ENCODE measurements at places on chromosomes 5 and 9. TPM values are rescaled to one million over a fixed set of nuclear protein-coding genes. Genes with fewer than 3 reads are reported as not detected.

DNA sequence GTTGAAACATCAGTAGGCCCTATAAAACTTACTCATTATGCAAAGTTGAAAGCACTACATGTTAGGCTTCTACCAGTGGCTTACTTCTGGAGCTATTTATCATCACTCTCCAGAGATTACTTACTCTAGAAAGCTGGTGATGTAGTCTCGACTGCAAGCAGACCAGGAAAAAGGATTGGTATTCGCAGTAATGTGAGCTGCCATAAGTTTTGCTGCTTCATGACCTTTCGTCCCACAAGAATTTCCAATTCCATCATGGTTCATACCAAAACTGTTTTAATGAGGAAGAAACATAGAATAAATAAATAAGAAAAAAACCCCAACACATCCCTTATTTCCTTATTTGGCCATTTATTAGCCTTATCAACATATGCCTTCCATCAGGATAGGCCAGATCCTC, 181.9 kb downstream of the ADAMTS6 start:
- H3K36me3 ChIP-seq, result no peaks in the 10 kb centered on the region
- DNase-seq, result no peak
- H3K27ac ChIP-seq, result no peak overlapping the region
- no peaks in the 10 kb centered on the region for H3K27me3 ChIP-seq

FAM163B gene
- total RNA-seq, result not detected

- no peak overlapping the region for H3K4me3 ChIP-seq
- H3K36me3 ChIP-seq, result no peaks in the 10 kb centered on the region
- no peak overlapping the region for H3K27ac ChIP-seq
- H3K27me3 ChIP-seq, result no peaks in the 10 kb centered on the region
- no peak for DNase-seq
These were observed 67.2 kb upstream of the IFNE start for GRCh38 chr9:21549251-21549765.

- no peak overlapping the region for H3K27ac ChIP-seq
- DNase-seq, result no peak
- no peaks in the 10 kb centered on the region for H3K36me3 ChIP-seq
- no peak overlapping the region for H3K4me3 ChIP-seq
- H3K4me1 ChIP-seq, result no peaks in the 10 kb centered on the region
- no peaks in the 10 kb centered on the region for H3K27me3 ChIP-seq
These were observed 258.3 kb upstream of the EFNA5 start for GRCh38 chr5:107929080-107929479.

DNA sequence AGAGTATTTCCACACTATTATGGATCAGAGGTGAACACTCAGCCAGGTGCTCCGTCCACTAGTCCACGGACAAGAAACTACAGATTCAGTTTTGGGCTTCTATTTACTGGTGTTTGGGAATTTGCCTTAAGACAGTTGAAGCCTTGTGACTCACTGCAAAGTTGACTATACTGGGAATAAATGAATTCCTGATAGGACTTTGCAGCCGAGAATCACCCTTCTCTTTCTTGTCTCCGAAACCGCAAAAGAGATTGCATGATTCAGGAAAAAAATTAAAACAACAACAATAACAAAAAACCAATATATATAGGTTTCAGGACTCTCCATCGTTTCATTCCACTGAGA, 716 bp downstream of the TMEM171 start:
- DNase-seq, result no peak
- no peaks in the 10 kb centered on the region for H3K36me3 ChIP-seq
- H3K27ac ChIP-seq, result no peak overlapping the region
- H3K4me1 ChIP-seq, result peaks cover 20% of the 10 kb centered on the region
- H3K27me3 ChIP-seq, result peaks cover 20% of the 10 kb centered on the region
- H3K4me3 ChIP-seq, result no peak overlapping the region

DNA sequence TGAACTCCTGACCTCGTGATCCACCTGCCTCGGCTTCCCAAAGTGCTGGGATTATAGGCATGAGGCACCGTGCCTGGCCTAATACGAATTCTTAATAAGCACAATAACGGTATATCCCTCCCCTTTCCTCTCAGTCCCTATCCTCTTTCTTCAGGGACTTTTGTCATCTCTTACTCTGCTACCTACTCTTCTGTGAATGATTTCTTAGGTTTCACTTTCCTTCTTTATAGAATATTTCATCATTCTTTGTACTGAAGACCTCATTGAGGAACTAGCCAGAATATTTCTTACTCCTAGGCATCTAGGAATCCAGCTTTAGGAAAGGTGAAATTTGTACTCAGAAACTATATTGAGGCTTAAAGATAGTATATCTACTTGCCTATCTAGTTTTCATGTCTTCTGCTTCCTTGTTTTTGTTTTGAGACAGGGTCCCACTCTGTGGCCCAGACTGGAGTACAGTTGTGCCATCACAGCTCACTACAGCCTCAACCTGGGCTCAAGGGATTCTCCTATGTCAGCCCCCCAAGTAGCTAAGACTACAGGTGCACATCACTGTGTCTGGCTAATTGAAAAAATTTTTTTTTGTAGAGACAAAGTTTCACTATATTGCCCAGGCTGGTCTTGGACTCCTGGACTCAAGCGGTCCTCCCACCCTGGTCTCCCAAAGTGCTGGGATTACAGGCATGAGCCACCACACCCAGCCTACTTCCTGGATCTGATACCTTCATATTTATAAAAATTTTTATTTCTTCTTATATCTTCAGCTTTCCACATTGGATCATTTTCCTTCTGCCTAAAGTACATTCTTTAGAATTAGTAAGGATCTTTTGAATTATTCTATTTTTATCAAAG, 69.7 kb downstream of the GPBP1 start:
- DNase-seq, result no peak
- no peak overlapping the region for H3K27ac ChIP-seq
- H3K4me1 ChIP-seq, result peaks cover 7% of the 10 kb centered on the region
- H3K36me3 ChIP-seq, result no peaks in the 10 kb centered on the region
- no peaks in the 10 kb centered on the region for H3K27me3 ChIP-seq

ALDH7A1 gene
- total RNA-seq, result 1.6 TPM

DNA sequence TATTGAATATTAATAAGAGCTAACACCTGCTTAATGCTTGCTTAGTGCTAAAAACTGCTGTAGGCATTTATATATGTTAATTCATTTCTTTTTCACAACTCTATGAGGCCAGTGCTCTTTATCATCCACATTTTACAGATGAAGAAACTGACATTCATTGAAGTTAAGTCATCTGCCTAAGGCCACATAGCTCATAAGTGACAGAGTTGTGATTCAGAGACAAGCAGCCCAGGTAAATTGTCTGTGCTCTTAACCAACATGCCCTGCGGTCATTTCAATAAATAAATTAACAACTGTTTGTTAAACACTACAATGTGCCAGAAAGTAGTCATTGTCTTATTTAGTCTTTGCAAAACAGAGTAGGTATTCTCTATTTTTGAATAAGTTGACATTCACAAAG, 1354.4 kb upstream of the C9orf72 start:
- no peak for DNase-seq
- H3K27ac ChIP-seq, result no peak overlapping the region
- no peaks in the 10 kb centered on the region for H3K36me3 ChIP-seq
- H3K4me1 ChIP-seq, result no peaks in the 10 kb centered on the region

DNA sequence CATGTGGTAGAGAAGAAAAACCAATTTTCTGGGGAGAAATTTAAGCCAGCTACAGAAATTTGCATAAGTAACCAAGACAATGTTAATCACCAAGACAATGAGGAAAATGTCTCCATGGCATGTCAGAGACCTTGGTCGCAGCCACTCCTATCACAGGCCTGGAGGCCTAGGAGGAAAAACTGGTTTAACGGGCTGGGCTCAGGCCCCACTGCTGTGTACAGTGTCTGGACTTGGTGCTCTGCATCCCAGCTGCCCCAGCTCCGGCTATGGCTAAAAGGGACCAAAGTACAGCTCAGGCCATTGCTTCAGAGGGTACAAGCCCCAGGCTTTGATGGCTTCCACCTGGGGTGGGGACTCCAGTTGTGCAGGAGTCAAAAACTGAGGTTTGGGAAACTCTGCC, 1075.1 kb upstream of the CDH18 start:
- no peak for DNase-seq
- no peak overlapping the region for H3K4me3 ChIP-seq

OR1J4 gene
- not detected for total RNA-seq

ADRB2 gene
- total RNA-seq, result 3.9 TPM

SLC36A2 gene
- not detected for total RNA-seq

PCDHGC4 gene
- total RNA-seq, result not detected

- no peak for DNase-seq
- peaks cover 15% of the 10 kb centered on the region for H3K27me3 ChIP-seq
- no peak overlapping the region for H3K27ac ChIP-seq
- H3K4me1 ChIP-seq, result peaks cover 10% of the 10 kb centered on the region
- no peak overlapping the region for H3K4me3 ChIP-seq
- no peaks in the 10 kb centered on the region for H3K36me3 ChIP-seq
These were observed 1.4 kb downstream of the PCDH1 start for GRCh38 chr5:141876628-141877355.

GRCh38 chr9:7342229-7342628, 457.3 kb downstream of the DMAC1 start:
- H3K27me3 ChIP-seq, result no peaks in the 10 kb centered on the region
- no peak overlapping the region for H3K27ac ChIP-seq
- DNase-seq, result no peak
- H3K4me3 ChIP-seq, result no peak overlapping the region

- H3K4me3 ChIP-seq, result no peak within 1 kb of the TSS
- H3K36me3 ChIP-seq, result no peaks in the 10 kb centered on the region
- no peak for DNase-seq
These were observed at the start of gene ADAMTS13 for GRCh38 chr9:133421615-133422542. ADAMTS13 (plus strand) TSS chr9:133422367; CDS start chr9:133422444, 77 bp downstream.
